ENCODE measurements at places on chromosomes 3 and 15.

DNA sequence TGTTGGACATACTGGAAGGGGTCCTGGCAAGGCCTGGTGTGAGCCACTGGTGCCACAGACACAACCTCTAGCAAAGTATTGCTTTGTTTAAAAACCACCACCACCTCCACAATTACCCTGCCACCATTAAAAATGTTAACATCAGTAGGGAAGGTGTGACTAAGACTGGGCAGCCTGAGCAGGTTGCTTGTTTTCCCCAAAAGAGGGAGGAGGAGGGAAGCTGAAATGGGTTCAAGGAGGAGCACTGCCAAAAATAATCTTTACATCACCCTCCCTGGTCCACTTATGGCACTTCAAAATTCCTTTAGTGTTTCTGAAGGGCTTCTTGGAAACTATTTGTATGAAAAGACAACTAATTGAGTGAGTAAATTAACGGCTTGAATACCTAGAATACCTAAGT is 99.8 kb upstream of the FGF7 start:
- DNase-seq, result no peak

- DNase-seq, result no peak
Measured at GRCh38 chr3:114447950-114448479, 154.2 kb downstream of the TIGIT start.

- no peak for DNase-seq
Measured at GRCh38 chr3:146585156-146585555, 20.0 kb downstream of the PLSCR5 start.

DNA sequence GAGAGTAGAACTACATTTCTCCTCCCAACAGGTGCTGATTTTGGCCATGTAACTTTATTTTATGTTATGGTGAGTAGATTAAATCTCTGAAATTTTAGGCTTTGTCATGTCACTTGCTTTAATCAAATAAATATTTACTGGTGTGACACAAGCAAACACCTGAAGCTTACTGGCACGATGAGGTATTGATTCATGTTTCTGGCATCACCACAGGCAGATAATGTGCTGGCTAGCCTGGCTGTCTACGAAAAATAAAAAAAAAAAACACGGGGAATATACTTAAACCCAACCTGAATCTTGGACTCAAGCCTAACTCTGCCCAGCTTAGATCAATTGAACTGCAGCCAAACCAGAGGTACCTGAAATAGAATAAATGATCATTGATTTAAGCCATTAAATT is 65.6 kb upstream of the CADM2 start:
- DNase-seq, result no peak

DNA sequence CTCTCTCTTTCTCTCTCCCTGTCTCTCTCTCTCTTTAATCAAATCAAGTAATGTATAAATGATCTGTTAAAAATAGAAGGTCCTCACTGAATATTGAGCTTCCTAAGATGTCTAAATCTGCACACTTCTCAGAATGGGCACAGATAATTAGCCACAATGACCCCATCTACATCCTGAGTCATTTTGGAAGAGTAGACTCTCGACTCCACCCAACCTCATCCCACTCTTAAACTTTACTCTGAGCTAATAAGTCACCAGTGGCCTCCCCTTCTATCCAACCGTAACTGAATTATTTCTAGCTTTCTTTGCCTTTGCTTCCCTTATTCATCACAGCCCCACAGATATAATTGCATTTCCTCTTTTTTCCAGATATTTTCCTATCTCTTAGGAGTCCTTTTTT is 326.5 kb upstream of the ZNF717 start:
- no peak for DNase-seq

GRCh38 chr15:83170474-83171165 is 37.0 kb downstream of the HDGFL3 start:
- no peak for DNase-seq

DNA sequence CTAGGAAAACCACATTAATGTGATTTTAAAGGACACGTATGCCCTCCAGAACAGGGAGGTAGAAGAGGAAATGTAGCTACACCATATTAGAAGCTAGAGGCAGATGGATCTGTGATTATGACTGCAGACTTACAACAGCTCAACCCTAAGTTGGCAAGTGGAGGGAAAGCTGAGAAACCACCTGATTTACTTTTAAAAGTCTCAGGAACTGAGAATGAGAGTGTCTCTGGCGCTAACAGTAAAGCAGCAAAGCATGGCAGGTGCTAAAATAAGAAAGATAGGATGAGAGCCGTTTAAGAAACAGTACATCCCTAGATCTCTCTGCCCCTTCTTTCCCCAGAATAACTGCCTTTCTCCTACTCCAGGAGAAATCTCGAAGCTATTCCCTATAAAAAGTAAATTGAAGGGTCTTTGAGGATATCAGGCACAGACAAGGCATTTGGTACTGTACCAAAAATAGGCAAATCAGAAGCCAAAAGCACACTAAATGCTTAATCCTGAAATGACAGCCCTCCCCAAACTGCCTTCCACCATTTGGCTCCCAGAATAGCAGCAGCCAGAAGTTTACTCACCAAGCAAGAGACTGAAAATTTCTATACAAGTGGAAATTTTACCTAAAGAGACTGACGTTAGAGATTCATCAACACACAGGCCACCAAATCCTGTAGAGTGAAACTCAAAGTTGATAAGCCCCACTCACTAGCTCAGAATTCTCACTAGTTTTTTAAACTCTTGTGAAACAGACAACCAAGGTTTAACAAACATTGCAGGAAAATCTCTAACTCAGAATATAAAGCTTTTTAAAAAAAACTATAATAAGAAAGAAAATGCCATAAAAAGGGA is 34.3 kb upstream of the PARP14 start:
- no peak for DNase-seq

- DNase-seq, result no peak
Measured at GRCh38 chr3:130854208-130854864, 39.5 kb upstream of the ATP2C1 start.

DNA sequence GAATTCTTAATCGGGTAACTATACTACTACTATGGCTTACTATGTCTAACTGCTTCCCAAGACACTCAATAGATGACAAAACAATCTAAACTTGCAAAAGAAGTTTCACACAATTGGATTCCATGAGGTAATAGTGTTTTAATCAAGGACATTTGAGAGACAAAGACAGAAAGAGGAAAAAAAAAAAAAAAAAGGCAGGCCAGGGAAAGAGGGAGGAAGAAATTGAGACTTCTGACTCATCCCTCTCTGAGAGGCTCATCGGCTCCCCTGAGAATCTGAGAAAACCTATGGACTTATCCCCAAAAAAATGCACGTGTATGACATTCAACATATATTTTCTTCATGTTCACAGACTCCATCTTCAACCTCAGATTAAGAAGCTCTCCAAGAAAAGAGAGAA is 61.0 kb downstream of the SCAPER start:
- DNase-seq, result no peak

DNA sequence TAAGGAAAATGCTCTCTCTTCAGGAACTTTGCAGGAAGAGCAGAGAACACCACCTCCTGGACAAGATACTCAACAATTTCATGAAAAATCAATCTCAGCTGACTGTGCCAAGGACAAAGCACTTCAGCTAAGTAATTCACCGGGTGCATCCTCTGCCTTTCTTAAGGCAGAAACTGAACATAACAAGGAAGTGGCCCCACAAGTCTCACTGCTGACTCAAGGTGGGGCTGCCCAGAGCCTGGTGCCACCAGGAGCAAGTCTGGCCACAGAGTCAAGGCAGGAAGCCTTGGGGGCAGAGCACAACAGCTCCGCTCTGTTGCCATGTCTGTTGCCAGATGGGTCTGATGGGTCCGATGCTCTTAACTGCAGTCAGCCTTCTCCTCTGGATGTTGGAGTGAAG is 200.5 kb downstream of the AKAP13 start:
- no peak for DNase-seq

DNA sequence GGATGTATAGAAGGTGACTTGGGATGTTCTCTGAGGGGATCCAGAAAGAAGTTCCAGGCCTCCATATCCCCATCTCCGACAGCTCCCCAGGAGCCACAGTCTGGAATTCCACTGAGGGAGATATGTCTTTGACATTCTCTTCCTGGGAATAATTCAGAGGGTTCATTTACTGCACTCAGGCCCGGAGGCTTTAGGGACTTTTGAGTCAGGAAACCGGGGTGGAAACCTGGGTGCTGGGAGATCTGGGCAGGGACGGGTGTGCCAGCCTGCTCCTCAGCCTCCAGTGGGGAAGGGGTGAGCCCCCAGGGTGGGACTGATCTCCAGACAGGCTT is 147.7 kb downstream of the SMAD6 start:
- DNase-seq, result no peak
